Fibroblast of the conjunctiva (primary cell): ENCODE measurements at places on chromosomes 3 and 15.

DNA sequence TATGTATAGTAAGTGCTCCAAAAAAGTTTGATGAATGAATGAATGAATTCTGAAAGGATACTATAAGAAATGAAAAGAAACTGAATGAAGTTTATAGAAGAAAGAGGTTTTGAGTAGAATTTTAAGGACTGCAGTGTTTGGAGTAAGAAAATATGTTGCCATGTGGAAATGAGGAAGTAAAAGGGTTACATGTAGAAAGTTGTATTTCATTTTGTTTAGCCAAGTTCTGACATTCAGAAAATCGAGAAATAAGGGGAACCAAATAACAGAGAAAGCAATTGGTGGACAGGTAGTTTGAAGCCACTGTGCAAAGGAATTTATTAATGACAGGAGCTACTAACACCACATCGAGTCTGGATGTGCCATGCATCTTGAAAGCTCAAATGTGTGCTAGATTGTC lies 200.7 kb downstream of the SATB1 start:
- no peak for DNase-seq

DNA sequence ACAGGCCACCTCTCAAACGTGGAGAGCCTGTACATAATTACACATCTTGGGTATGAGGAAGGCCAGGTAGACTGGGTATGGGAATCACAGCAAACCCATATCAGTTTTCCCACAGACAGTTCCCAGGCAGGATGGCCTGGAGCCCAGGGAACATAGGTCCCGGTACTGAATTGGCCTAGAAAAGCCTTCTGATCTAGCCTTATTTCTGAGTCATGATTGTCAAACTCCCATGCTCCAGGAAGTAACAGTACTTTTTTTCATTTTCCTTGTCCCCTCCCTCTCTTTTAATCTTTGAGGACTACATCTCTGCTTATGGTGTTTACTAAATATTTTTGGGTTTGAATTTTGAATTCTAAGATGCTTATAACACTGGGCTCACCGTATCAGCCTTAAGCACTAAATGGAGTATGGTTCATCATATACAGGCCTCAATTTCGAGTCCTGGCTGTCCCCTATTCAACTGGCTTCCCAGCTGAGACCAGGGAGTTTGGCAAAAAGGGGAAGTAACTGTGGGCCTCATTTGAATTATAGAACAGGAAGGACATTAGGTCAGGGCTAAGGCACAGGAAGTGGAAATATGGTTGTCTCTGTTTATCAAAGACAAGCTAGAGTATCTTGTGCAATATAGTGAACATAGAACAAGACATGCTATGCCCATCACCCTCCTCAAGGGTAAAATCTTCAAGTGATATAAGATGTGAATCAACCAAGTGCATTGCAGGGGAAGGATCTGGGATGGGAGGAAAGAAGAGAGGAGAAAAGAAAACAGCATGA lies 494.6 kb downstream of the NTRK3 start:
- DNase-seq = no peak

- DNase-seq = no peak
Measured at GRCh38 chr15:73323956-73324355, 44.8 kb downstream of the HCN4 start.

DNA sequence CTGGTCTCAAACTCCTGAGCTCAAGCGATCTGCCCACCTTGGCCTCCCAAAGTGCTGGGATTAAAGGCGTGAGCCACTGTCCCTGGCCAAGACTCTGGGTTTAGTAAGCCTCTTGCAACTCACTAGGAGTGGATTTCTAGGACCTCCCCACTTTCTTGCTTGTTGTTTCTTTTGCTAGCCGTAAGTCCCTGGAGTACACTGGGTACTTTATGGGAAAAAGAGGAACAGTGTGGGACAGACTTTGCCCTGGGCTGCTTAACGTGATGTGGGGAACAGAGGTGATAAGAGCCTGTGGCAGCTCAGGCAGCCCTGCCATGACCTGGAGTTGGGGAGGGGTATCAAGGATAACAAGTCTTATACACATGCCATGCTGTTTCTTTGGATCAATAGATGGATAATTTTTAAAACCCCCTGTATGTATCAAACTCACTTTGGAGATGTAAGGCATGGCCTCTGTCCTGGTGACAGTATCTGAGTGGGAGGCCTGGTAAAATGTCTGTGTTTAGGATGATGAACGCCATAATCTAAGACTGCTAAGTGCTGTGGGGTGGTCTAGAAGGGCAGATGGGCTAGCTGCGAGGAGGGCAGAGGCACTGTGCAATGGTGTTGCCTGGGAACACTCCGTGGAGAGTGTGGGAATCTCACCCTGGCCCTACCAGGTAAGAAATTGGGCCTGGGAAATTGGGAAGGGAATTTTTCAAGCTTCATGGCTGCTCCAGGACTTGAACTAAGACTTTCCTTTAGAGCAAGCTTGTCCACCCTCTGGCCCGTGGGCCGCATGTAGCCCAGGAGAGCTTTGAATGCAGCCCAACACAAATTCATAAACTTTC lies 54.8 kb downstream of the SMAD3 start:
- DNase-seq = no peak

DNA sequence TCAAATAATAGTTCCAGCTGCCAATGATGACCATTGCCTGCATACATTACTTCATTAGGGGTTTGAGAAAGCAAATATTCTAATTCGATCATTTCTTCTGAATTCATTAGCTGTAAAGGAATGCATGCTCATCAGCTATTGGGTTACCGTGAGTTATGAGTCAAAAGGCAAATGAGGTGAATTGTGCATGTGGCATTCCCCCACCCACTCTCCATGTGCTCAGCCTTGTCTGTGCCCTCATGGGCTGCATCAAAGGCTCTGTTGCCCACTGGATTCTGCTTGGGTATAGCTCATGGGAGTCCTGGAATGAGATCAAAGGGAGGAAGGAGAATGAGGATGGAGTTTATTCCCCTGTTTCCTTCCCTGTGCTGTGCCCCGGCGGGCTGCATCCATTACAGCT lies 99.3 kb upstream of the CHRNA7 start:
- DNase-seq = no peak

- DNase-seq = peak; percentile 35
Measured at GRCh38 chr3:12750223-12750622, 8.8 kb downstream of the TMEM40 start.

- DNase-seq = no peak
Measured at GRCh38 chr3:94008253-94008652, 20.1 kb downstream of the STX19 start.

DNA sequence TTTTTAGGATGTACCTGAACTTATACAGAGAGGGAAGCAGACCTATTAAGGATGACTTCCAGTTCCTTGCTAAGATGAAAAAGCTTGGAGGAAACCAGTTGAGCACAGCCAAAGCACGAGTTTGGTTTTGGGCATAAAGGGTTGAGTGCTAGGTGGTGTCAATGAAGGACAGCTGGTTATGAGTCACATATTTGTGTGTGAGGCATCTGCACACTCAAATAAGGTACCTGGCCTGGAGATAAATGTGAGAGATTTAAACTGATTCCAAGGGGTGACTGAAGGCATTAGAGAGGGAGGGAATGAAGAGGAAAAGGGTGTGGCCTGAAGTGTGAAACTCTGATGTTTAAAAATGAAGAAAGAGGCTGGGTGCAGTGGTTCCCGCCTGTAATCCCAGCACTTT lies 486.7 kb downstream of the DIPK2A start:
- no peak for DNase-seq

DNA sequence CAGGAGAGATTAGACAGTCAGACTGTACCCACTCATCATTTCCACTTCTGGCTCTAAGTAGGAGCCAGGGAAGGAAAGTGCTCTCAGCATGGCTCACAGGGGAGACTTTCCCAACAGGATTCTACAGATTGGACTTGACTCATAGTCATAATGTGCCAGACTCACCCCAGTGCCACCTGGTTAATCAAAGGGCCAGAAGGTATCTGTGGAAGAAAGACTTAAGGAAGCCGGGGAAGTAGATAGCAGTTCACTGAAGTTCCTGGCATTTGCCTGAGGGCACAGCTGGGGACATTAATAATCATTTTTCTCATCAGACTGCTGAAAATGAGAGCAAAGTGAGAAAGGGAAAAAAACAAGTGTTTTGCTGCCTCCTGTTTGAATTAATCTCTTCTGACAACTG lies 717.5 kb downstream of the TUSC7 start:
- DNase-seq = no peak

DNA sequence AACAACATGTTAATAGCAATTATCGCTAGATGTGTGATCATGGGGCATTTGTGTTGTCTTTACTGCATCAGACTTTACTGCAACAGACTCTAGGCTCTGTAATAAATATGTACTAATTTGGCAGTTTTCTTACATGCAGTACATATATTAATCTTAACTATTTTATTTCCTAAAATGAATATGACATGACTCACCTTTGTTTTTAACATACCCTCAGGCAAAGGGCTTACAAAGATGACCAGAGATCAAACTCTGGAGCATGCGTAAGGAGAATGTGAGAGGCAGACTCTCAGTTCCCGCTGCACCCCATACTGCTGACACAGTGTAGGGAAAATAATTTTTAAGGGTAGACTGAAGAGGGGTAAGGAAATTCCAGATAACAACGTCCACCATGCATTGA lies 7.2 kb upstream of the FAM174B start:
- DNase-seq = no peak

GRCh38 chr3:76969996-76970615 lies 69.8 kb upstream of the ROBO2 start:
- no peak for DNase-seq

- DNase-seq = no peak
Measured at GRCh38 chr3:32819551-32820348, 2.0 kb downstream of the TRIM71 start.

DNA sequence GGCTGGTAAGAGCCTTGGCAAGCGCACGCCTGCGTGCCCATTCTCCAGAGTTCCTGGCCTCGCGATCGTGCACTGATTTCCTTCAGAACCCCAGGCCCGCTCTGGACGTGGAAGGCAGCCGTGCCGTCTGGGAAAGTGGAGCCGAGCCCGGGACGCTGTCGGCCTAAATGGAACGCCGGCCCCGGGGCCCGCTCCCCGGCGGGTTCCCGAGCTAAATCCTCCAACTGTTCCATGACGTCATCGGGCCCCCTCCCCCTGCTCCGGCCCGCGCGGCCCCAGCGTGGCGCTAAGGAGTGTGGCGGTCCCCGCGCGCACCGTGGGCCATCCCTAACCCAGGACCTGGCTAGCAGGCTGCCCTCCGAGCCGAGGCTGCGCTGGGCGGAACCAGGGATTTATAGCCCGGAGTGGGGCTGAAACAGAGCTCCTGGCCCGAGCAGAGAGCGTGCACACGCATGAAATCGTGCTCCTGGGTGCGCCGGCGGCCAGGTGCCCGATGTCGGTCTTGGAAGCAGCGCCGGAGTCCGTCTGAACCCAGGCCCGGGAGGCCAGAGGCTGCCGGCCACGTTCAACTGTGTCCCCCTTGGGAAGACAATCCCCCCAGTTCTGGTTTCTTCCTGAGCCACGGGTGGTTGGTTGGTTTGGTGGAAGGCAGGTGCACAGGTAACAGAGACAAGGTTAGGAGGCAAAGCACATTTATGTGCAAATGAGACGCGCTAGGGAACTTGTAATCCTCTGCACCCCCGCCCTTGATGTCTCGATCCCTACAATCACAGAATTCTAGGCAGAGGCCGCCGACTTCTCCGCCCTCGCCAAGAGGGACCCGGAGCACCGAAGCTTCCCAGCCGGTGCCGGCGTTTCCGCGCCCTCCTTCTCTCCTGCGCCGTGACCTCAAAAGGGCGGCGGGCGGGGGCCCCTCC lies 84.9 kb upstream of the ETV5 start:
- DNase-seq = no peak

- DNase-seq = no peak
Measured at GRCh38 chr15:47442371-47442770, 274.9 kb upstream of the SEMA6D start.

- DNase-seq = no peak
Measured at GRCh38 chr15:85120351-85121113, 138.9 kb downstream of the PDE8A start.

GRCh38 chr3:53030619-53031449 lies 15.0 kb downstream of the SFMBT1 start:
- DNase-seq = no peak

DNA sequence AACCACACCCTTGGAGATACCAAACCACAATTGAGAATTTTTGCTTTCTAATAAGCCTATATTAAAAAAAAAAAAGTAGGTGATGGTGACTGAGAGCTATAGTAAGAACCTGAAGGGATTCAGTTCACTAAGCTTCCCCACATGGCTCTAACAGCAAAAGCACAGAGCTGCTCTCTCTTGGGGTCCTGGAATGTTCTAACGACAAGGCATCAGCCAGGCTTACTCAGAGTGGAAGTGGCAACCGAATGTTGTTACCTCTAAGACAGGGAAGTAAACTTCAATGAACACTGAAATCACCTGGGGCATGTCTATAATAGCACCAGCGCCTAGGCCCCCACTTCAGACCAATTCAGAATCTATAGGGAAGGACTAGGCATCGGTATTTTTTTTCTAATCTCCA lies 397.7 kb downstream of the MAGI1 start:
- no peak for DNase-seq

- no peak for DNase-seq
Measured at GRCh38 chr3:124952282-124952855, 17.8 kb upstream of the MUC13 start.

DNA sequence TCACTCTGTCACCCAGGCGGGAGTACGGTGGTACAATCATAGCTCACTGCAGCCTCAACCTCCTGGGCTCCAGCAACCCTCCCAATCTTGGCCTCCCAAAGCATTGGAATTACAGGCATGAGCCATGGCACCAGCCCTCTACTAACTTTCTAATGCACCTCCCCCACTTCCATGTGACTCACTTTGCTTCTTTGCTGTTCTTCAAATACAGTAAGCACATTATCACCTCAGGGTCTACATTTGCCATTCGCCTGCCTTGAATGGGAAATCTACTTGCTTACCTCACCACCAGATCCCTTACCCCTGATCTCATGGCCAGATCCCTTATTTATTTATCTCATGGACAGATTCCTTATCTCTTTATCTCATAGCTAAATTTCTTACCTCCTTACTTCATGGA lies 235.3 kb downstream of the KCNMB2 start:
- no peak for DNase-seq

DNA sequence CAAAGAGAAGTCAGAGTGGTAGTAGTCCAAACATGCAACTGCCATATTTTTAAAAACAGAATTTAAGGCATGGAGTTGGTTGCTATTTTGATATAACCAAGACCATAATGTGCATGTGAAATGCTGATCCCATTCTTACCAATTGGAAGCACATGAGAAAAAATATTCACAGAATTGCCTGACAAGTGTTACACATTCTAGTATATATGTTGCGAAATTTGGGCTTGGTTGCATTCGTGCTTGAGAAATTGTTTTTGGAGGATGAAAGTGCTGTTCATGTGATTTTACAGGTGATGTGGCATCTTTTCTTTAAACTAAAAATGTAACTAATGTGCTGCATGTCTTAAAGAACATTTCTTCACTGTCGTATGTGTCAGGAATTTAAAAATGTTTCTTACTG lies 199.7 kb downstream of the CHL1 start:
- DNase-seq = peak; percentile 1

GRCh38 chr3:53753518-53754183 lies 92.6 kb downstream of the CHDH start:
- no peak for DNase-seq

- no peak for DNase-seq
Measured at GRCh38 chr3:128404276-128405068, 62.2 kb downstream of the DNAJB8 start.

DNA sequence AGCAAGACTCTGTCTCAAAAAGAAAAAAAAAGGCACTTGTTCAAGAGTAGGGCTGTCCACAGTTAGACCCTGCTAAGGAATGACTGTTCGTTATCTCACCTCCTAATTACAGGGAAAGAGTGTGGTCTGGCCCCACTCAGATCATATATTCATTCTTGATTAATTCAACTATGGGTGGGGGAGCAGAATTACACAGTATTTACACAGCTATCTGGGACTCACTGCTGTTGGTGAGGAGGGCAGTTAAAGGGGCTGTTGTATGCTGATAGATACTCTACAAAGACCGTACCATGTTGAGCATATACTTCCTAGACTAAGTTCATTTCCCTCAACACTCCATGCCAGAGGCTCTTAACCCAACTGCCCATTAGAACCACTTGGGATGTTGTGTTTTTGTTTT lies 3.8 kb upstream of the ZNF620 start:
- no peak for DNase-seq
